ENCODE measurements at places on chromosomes 16 and 17.

DNA sequence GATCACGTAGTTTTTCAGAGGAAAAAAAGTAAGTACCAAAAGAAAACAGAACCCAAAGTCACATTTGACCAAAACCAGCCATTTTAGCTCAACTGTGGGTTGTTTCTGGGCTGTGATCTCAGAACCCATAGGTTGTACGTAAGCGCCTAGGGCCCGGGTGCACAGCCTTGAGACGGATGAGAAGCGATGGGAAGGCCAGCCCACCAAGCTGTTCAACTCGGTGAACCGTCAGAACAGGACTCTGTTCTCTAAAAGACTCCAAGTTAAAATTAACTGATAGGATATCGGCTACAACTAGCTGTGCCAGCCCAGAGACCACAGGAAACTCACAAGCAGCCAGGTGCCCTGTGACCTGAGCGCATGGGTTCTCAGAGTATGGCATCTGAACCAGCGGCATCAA is 28.3 kb downstream of the USP22 start:
- DNase-seq: no peak

- no peak for DNase-seq
Measured at GRCh38 chr16:66850115-66850815, 6.1 kb downstream of the CA7 start.

GRCh38 chr16:84055801-84056634 is 13.4 kb upstream of the SLC38A8 start:
- no peak for DNase-seq

DNA sequence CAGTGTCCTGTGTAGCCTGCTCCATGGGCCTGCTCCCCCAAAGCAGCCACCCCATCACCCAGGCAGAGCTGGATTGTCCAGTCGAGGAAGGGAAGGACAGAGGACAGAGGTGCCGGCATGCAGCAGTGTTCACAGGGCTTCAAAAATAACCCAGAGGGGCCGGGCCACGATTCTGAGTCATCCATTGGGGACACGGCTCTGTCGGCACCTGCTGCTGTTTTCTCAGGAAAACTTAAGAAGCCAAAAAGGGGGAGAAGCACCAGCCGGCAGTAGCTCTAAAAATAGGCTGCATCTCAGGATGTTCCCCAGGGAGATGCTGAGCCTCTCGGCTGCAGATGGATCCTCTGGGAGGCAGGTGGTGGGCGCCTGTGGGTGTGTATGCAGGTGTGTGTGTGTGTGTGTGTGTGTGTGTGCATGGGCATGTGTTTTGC is 1.6 kb downstream of the CA7 start:
- no peak for DNase-seq

DNA sequence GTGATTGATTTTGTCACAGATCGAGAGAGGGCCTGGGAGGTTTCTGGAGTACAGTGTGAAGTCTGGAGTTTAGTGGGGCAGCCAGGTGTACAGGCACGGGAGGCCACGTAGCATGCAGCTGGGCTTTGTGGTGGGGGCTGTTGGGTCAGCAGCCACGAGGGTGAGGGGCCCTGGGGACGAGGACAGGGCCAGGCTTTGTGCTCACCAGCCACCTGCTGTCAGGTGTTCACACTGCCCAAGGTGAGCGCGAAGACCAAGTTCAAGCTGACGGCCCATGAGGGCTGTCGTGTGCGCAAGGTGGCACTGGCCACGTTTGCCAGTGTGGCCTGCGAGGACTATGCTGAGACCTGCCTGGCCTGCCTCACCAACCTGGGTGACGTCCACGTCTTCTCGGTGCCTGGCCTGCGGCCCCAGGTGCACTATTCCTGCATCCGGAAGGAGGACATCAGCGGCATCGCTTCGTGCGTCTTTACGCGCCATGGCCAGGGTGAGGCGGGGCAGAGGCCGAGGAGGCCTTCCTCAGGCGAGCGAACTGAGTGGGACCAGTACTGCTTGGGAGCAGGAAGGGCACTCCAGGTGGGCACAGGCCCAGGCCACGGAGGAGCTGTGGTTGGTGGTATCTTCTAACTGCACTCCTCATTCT is 15.9 kb downstream of the LLGL1 start:
- no peak for DNase-seq

DNA sequence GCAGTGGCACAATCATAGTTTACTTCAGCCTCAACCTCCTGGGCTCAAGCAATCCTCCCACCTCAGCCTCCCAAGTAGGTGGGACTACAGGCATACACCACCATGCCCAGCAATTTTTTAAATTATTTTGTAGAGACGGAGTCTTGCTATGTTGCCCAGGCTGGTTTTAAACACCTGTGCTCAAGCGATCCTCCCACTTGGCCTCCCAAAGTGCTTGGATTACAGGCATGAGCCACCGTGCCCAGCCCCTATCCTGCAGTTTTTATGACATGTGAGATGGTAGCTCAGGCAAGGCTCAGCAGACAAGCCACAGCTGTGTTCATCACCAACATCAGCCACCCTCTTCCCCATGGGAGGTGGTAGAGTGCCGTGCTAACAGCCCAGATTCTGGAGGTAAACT is 46.2 kb upstream of the TNRC6A start:
- DNase-seq: no peak
